ENCODE measurements at places on chromosomes 7 and 10. TPM values are rescaled to one million over a fixed set of nuclear protein-coding genes. Genes with fewer than 3 reads are reported as not detected.

The GIMAP1 gene
- 86.1 TPM for polyA plus RNA-seq

The GRM3 gene
- polyA plus RNA-seq = not detected

DNA sequence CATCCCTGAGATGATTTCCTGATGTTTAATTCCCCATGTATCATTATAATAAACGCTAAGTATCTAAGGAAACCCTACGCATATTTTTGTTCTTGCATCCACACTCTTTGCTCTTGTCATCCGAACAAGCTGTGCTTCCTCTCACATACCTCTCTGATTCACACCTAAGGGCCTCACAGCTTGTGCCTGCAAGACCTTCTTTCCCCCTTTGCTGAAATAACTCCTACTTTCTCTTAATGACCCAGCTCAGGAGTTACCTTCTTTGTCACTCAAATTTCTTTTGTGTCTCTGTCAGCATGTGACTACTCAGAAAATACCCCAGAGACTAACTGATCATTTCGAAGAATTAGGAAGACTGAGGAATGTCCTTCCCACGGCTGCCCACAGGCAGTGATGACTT, 209.3 kb upstream of the IMMP2L start:
- no peak for DNase-seq

GRCh38 chr10:114647545-114648138, 10.4 kb downstream of the ABLIM1 start:
- no peak for DNase-seq

DNA sequence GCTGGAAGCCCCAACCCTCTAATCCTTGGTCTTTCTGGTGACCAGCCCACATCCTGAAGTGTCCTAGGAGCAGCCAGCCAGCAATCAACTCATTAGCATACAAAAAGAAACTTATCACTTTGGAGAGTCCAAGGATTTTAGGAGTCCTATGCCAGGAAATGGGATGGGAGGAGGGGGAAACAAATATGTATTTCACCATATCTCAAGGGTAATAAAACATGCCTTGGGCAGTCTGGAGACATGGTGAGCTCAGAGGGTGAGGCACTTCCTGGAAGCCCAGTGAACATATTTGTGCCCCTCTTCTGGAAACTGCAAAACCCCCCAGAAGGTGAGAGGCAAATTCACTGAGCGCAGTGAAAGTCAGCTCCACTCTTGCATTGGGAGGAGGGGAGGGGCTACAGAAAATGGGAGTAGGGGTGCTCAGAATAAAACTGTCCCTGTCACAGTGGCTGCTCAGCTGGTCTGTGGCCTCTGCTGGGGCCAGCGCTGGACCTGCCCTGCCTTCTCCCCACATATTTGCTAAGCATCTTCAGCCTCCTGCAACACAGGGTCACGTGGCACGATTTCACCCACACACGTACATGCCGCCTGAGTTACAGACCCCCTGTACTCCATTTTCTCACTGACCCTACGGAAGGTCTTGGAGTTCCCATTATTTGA, 17.7 kb upstream of the ZMIZ1 start:
- DNase-seq = no peak
